ENCODE measurements at places on chromosomes 7 and 10. TPM values are rescaled to one million over a fixed set of nuclear protein-coding genes. Genes with fewer than 3 reads are reported as not detected.
A peak's percentile ranks its signal among the peaks of the same experiment; 100 is the strongest.

- no peak for DNase-seq
These were observed 106.3 kb downstream of the C10orf105 start for GRCh38 chr10:71613261-71613777.

- no peak for DNase-seq
These were observed 432.6 kb downstream of the TNS3 start for GRCh38 chr7:47149208-47149839.

GRCh38 chr7:155163696-155164095 lies 93.6 kb downstream of the HTR5A start:
- DNase-seq, result no peak

DNA sequence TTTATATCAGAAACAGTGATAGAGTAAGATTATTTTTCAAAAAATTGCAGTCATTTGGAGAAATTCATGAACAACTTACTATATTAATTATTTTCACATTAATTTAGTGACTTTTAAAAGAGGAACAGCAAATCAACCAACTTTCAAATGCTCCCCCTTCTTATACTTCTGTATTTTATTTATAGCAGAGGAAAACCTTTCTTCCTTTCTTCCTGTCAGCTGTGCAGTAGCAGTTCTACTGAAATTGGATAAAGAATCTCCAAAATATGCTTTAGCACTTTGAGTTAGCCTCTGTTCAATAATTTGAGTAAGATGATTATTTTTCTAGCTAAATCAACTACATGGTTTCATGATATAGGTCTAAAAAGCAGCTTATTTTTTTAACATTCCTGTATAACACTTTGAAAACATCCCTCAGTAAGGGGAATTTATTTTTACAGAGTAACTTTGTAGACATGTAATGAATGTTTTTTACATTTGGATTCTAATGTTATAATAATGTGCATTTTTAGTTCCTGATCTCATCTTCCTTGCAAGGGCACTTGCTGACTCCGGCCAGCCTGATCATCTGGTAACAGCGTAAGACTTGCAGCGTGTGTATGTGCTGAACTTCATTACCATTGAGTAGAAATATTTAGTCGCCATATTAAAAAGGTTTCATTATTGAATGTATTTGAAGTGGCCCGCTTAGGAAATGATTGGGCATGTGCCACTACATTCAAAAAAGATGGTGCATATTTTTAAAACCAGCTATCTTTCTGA lies 158.3 kb upstream of the HDAC9 start:
- no peak for DNase-seq

DNA sequence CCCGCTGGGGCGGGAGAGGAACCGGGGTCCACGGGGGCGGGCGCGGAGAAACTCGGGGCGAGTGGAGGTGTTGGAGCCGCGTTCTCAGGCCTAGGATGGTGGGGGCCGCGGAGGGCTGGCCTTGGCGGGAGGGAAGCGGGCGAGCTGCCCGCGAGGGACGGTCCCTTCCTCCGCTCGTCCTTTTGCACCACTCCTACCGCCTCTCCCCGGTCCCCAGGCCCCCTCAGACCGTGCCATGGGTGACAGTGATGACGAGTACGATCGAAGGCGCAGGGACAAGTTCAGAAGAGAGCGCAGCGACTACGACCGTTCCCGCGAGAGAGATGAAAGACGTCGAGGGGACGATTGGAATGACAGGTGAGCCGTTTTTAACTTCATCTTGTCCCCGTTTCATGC lies 451 bp downstream of the SRRT start:
- DNase-seq, result no peak

DNA sequence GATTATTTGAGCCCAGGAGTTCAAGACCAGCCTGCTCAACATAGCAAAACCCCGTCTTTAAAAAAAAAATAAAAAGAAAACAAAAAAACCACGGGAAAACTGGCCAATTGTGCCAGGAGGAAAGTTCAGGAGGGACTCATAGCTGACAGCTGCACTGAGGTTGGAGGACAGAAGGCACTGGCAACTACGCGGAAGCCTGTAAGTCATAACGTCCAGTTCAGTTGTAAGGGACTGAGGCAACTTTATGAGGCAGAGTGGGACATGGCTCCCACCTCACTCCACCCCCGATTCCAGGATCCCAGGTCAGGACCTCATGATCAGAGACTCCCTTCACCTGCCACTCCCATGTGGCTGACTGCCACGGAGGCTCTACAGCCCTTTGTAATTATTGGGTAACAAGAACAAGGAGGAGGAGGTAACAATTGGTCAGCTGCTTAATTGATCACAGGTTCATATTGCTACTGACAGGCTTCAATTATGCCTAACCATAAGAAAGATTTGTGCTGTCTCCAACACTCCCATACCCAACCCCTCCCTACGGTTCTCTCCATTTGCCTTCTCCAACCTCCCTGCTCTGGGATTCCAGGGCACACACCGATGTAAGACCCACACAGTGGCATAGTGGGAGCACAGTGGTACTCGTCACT lies 1.9 kb upstream of the CCL24 start:
- DNase-seq, result no peak

FAM200A gene
- 2.7 TPM for total RNA-seq

DNA sequence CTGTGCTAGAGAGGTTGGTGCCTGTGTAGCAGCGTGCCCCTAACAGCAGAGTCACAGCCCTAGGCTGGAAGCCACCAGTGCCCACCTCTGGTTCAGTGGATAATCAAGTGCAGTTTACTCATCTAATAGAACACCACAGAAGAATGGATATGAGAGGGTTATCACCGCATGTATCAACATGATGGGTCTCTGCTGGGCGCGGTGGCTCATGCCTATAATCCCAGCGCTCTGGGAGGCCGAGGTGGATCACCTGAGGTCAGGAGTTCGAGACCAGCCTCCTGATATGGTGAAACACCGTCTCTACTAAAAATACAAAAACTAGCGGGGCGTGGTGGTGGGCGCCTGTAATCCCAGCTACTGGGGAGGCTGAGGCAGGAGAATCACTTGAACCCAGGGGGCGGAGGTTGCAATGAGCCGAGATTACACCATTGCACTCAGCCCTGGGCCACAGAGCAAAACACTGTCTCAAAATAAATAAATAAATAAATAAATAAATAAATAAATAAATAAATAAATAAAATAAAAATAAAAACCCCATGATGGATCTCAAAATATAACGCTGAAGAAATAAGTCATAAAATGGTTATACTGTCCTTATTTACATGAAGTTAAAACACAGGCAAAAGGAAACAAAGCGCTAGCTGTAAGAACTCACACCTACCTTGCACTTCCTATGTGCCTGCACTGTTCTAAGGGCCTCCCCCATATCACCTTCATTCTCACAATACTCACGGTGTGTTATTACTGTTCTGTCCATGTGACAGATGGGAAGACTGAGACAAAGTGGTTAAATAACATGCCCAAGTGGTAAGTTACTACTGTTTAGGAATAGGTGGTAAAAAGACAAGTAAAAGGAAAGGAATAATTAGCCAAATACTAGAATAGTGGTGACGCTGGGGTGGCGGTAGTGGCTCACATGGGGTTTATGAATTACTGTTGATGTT lies 70.9 kb downstream of the AMZ1 start:
- DNase-seq, result peak; percentile 25

PDE6C gene
- total RNA-seq, result not detected

WASHC2A gene
- 47.9 TPM for total RNA-seq

ASB10 gene
- not detected for total RNA-seq

- DNase-seq, result no peak
These were observed 73.2 kb downstream of the MYL10 start for GRCh38 chr7:101555921-101556275.

- DNase-seq, result no peak
These were observed 30.8 kb upstream of the SLC13A1 start for GRCh38 chr7:123230603-123231002.

DNA sequence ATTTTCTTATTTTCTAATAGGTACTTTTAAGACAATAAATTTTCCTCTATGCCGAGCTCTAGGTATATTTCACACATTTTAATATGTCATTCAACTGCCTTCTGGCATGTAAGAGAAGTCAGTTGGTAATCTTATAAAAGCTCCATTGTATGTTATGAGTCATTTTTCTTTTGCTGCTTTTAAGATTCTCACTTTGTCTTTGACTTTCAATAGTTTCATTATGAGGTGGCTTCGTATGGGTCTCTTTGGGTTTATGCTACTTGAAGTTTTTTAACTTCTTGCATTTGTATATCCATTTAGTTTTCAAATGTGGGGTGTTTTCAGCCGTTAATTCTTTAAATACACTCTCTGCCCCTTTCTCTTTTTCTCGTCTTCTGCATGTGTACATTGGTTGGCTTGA lies 80.5 kb downstream of the ABCA13 start:
- no peak for DNase-seq

TMEM139 gene
- total RNA-seq, result 0.24 TPM

COL26A1 gene
- total RNA-seq, result not detected

DNA sequence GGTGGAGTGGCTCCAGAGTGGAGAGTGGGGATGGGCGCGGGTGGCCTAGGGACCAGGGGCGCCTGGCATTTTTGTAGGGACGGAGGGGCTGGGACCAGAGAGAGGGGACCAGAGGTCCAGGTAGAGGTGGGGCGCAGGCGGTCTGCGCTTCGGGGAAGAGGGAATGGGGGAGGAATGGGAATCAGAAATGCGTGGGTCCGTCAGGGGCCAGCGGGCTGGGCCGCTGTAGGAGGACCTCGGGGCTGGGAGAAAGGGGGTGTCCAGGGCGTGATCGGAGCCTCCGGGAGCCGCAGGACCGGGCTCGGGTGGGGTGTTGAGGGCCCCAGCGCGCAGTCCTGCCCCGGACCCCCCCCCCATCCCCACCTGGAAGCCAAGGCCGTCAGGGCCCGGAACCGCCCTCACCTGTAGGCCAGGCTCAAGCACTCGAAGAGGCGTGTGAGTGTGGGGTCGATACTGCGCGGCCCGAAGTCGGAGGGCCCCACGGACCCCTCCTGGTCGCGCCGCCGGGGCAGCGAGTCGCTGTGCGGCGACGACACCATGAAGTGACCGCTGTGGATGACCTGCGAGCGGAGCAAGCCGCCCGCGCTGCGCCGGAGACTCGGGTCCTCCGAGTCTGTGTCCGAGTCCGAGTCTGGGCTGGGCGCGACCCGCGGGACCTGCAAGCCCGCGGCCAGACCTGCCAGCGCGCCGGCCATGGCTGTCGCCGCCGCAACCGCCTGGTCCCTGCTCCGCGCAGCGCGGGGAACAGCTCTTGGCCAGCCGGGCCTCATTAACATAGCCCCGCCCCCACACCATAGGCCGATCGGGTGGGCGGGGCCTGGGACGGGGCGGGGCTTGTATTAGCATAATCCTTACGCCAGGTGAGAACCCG lies at the start of gene MLXIPL:
TSS of gene MLXIPL (minus strand) at position 725 of the 871 bp plus-strand sequence. CDS start at position 695, 30 bp downstream.
- DNase-seq, result no peak

- peak; percentile 52 for DNase-seq
These were observed 717 bp downstream of the CNPY4 start for GRCh38 chr7:100119970-100120732.

DNA sequence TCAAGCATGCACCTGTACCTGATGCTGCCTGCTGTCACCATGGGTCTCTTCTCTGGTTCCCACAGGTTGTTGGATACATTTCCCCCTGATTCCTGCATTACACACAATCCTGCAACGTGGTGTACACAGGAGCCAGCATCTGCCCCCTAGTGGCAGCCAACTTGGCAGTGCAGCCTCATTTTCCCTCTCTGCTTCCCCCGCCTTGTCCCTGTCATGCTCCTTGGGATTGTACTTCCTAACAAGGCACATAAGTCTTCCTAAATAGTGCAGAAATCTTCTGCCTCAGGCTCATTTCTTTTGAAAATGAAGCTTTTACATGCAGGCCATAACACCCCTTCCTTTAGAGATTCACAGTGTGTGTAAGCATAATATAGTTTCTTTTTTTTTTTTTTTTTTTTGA lies 387.5 kb downstream of the CCSER2 start:
- no peak for DNase-seq

DNA sequence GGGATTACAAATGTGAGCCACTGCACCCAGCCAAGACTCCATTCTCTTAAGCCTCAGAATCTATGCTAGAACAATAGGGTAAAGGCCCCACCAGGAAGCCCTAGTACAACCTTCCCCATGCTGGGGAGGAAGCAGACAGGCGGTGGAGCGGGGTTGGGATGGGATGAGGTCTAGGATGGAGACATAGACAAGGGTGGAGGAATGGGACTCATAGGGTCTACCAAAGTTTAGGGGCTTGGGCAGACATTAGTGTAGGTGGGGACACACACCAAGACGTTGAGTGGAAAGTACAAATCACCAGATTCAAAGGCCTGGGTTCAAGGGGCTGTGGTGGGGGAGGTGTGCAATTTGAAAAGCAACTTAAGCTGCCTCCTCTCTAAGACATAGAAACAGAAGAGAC lies 19.3 kb downstream of the PRSS2 start:
- DNase-seq, result peak; percentile 66

DNA sequence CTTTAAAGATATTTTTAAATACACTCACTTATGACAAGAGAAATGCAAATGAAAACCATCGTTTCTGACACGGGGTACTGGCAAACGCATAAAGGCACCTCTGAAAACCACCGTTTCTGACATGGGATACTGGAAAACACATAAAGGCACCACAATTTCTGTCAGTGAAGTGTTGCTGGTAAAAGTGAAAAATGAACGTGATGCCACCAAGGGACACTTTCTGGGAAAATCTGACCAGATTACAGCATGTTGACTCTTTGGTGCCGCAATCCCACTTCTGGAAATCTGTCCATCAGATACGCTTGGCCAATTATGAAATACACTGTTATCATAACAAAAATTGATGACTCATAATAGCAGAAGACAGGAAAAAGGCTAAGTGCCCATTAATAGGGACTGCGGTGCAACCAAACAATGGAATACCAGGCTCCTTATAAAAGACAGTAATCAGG lies 131.7 kb downstream of the ZMYND11 start:
- DNase-seq, result no peak

GRCh38 chr10:47260505-47261111 lies 39.4 kb upstream of the GDF10 start:
- no peak for DNase-seq

- no peak for DNase-seq
These were observed 794.6 kb upstream of the LRRN3 start for GRCh38 chr7:110296321-110296720.

DNA sequence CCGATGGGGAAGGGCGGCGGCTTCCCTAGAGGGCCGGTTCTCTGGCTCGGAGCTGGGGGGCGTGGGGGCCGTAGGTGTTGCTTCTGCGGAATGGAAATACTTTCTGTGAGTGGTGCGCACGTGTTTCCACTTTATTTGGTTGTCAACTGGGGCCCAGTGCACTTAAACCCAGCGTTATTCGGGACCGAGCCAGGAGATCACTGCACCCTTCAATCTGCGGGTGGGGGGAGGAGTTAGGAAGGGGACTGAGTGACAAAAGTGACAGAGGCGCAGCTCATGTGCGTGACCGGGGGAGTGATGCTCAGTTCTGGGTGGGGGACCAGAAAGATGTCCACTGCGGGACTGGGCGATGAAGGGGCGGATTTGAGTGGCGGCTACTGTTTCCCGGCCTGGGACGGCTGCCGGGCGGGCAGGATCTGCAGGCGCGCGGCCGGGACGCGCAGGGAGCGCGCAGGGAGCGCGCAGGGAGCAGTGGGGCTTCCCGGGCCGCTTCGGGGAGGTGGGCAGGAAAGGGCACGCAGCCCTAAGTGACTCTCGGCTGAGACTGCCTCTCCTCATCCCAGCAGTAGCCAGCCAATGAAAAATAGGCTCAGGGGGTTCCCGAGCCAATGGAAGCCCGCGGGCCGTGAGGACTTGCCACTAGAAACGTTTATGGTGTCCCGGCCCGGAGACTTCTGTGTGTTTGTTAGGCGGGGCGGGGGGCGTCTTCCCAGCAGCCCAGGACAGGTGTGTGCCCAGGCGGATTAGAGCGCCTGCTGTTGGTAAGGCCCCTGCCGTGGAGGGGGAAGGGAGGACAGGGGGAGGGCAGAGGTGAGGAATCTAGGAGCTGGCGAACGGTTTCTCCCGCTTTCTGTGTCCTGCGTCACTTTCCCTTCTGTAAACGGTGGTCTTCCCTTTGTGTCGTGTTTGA lies 54.3 kb upstream of the KDM7A start:
- DNase-seq, result peak; percentile 45

GRCh38 chr7:645606-646005 lies 80.9 kb upstream of the DNAAF5 start:
- no peak for DNase-seq

CCDC146 gene
- 13.4 TPM for total RNA-seq

NKX1-2 gene
- total RNA-seq, result not detected
